Muscle of back (tissue), 13 donors: ENCODE measurements at places on chromosomes 3 and 15. TPM values are rescaled to one million over a fixed set of nuclear protein-coding genes. Genes with fewer than 3 reads are reported as not detected.

GPR160 gene
- 3.0 TPM for polyA plus RNA-seq

ADGRG7 gene
- polyA plus RNA-seq, result not detected

RBP2 gene
- polyA plus RNA-seq, result 0.30 TPM

ABI3BP gene
- 333 TPM for polyA plus RNA-seq

GRCh38 chr15:80174017-80174746 is 21.4 kb downstream of the FAH start:
- no peak for DNase-seq

- peak; percentile 79 for DNase-seq
Observed at GRCh38 chr15:73677146-73677607, 7.0 kb upstream of the CD276 start.

- peak; percentile 80 for DNase-seq
Observed at GRCh38 chr15:60591496-60592370, 112.8 kb upstream of the ICE2 start.

GRCh38 chr3:23845326-23846216 is 39.8 kb downstream of the UBE2E1 start:
- DNase-seq, result no peak

- DNase-seq, result no peak
Observed at GRCh38 chr15:75791337-75791713, 51.9 kb upstream of the UBE2Q2 start.

DNA sequence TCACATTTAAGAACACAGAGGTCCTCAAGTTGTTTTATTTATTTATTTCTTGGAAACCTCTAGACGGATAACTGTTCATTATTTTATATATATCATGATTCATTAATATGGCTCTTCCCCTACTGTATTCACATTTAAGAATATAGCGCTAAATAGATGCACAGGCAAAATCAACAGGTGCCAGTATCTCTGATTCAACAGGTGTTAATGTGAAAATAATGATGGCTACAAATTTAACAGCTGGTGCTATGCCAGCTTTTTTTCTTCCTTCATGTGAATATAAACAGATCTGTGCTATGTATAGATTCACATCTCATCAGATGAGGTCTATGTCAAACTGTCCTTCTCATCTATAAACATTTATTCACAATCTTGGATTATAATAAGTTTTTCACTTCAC is 218.5 kb upstream of the NR2F2 start:
- no peak for DNase-seq
